Head of caudate nucleus (tissue), 42 donors: ENCODE measurements at places on chromosomes 7 and 10.

DNA sequence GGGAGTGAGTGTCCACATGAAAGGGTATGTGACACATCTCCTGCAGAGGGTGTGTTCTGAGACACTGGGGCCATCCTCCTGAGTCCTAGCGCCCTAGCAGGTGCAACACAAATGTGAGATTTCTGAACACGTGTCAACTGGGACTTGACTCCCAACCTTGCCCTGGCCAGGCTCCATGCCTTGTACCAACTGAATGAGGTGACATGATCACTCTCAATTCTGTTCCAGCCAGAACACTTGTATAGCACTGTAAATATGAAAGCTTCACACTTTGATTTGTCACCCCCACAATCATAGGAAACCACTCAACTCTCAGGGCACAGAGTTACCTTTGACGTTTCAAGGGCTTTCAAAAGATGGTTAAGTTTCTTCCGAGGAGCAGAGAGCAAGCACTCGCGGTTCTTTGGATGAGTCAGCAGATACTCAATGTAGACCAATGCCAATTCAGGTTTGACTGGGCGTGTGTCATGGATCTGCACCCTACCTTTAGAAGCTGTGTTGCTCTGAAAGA is 48.6 kb downstream of the NCAPG2 start:
- DNase-seq = no peak

GRCh38 chr10:74153123-74153522 is 2.1 kb downstream of the ADK start:
- no peak for DNase-seq

DNA sequence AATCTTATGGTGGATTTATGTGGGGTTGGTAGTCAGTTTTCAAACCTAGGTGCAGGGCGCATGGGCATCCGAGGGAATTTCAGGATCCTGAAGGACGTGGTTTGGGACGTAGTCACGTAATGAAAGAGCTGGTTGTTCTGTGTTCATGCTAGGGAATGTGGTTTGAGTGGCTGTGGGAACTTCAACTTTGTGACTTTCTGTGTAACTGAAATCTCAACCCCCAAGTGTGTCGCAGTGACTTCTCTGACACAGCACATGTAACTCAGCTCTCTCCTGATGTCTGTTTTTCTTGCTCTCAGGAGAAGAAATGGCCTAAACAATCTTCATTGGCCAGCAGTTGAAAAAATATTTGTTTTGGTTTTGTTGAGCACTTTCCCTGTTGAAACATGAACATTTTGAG is 199.0 kb downstream of the PTEN start:
- no peak for DNase-seq

GRCh38 chr7:71886046-71886445 is 526.1 kb downstream of the CALN1 start:
- DNase-seq = peak; percentile 41

DNA sequence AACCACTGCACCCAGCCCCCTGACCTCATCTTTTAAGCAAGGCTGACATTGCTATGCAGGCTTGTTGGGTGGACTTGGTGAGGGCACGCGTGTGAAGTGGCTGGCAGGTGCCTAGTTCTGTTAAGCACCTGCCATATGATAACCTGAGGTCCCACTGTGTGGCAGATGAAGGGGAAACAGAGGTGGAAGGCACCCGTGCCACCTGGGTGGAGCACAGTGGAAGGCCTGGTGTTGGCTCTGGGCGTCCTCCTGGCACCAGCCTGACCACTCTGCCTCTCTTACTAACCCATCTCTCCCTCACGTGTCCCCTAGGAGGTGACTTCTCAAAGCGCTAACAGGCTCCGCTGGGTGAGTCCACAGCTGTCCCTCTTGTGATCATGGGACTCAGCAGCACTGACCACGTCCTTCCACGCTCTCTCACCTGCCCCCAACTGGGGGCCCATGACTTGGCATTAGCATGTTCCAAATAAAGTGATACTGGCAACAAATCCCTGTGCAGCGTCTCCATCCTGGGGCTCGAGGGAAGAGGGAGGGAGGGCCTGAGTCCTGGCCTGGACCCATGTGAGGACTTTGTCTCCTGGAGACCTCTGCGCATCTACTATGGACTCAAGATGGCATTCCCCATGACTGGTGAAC is 4.6 kb upstream of the ZNF862 start:
- DNase-seq = no peak

DNA sequence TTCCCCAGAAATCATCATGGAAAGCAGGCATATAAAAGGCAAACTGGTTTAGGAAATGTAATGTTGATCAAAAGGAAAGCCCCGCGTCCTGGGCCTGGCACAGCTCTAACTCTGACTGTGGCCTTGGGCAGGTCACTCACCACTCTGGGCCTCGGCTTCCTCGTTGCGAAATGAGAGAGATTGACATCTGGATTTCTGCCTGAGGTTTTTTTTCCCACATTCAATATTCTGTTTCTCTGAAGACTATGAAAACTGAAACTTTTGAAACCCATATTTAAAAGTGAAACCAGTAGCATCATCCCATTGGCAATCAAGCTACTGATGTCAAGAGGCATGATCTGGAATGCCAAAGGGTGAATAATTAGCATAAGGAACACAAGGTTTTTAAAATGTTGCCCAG is 369.7 kb upstream of the NPVF start:
- DNase-seq = no peak

- no peak for DNase-seq
These were observed 42.6 kb upstream of the TRIM8 start for GRCh38 chr10:102601639-102602038.

- no peak for DNase-seq
These were observed 219.5 kb upstream of the AOAH start for GRCh38 chr7:36943591-36944435.

GRCh38 chr10:43461950-43462349 is 25.0 kb downstream of the ZNF487 start:
- DNase-seq = no peak
